Brain (organoid and tissue), 16 donors: ENCODE measurements at places on chromosomes 12 and 14.

DNA sequence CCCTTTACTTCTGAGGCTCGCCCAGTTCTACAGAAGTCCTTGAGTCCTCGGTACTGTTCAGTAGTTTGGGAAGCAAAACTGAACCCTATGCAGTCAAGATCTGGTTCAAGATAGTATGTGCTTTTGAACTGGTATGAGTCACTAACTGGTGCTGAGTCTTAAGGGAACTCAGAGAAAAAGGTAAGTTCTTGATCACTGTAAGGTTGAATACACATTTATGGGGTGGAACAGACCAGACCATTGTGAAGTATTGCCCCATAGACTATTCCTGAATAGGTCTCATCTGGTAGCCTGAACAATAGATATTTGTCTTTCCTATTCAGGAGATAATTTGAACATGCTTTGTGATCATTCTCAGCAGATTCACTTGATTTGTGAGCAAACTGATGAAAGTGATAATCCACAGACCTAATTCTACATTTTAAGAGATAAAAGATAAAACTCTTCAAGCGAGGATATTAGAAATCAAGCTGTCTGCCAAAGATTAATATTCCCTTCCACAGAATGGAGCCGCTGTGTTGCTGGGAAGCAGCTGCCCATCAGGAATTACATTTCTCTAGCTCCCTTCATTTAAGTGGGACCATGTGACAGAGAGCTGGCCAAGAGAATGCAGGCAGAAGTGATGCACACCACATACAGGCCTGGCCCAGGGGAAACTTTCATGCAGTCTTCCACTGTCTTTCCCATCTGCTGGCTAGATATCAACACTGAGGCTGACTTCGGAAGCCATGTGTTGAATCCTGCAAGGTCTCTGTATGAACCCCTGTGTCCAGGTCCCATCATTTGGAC lies 369.8 kb upstream of the GARIN6 start:
- no peak for DNase-seq

GRCh38 chr14:38547961-38548490 lies 292.1 kb upstream of the CLEC14A start:
- no peak for DNase-seq

DNA sequence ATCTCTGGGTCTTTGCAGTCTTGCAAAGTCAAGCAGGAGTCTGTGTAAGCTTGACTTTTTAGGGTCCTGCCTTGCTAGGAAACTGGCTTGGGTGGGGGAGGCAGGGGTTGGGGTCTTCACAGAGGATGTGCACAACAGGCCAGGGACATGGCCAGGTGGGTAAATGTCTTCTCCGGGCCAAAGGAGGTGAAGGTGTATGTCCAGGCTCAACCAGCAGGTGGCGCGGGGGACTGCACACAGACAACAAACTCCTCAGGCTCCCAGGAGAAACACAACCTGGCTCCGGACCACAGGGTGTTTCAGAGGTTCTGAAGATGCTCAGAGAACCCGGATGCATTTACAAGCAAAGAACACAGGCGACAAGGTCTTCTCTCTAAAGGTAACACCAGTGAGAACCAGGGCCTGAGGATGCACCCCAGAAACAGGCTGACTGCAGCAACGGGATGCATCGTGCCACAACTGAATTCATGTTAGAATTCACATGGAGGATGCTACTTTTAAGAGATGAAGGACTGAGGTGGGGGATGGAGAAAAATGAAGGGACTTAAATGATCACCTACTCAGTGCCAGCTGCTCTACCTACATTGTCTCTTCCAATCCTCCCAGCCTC lies 56.0 kb downstream of the PLEKHG3 start:
- DNase-seq: peak; percentile 54

DNA sequence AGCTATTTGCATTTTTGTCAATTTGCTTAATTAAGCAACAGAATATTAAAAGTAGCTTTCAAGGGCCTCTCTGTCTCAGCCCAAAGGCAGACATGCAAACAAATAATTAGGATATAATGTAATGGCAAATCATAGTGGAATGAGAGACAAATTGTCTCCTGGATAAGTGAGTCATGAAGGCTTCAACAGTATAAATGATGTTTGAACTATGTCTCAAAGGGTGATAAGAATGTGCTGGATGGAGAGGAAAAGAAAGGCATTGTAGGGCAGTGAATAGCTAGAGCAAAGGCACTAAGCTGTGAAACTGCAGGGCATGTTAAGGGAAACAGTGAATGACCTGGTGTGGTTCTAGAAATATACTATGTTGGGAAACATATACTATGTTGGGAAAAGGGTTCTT lies 53.5 kb upstream of the PPP1R12A start:
- DNase-seq: peak; percentile 5
